AG10803 (cell line): ENCODE measurements at places on chromosomes 4 and X.
A peak's percentile ranks its signal among the peaks of the same experiment; 100 is the strongest.

GRCh38 chr4:73223258-73223650 is 35.3 kb downstream of the ANKRD17 start:
- DNase-seq = no peak

GRCh38 chr4:124437853-124438495 is 274.6 kb downstream of the ANKRD50 start:
- no peak for DNase-seq

DNA sequence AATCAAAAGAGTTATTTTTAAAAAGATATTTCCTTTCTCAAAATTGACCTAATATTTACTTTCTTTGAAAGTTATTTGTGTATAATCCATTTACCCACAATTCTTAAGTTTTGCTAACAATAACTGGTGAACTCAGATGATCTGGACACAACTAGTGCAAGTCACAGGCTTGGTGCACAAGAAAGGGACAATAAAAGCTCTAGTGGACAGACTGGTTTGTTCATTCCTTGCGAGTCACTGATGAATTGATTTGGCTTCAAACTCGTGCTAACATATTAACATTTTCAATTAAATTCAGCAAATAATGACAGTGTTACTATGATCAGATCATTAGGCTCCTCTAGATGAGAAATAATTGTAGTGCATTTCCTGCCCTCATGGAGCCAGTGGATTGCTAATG is 169.2 kb downstream of the BMPR1B start:
- DNase-seq = no peak

DNA sequence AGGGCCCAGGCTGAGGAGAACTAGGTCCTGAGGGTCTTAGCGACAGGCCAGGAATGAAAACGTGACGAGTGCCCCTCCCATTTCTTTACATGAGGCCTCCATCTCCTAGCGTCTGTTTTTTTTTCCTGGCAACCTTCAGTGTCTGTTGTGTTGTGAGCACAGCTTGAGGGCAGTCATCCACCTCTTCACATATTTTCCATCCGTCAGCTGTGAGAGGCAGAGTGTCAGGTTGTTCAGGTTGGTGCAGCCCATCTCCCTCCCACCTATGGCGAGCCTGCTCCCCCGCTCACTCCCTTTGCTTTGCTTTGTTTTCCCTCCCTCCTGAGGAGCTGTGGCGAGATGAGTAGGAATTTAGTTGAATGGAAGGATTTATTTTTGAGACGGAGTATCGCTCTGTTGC is 51.7 kb upstream of the CHRNA9 start:
- no peak for DNase-seq

DNA sequence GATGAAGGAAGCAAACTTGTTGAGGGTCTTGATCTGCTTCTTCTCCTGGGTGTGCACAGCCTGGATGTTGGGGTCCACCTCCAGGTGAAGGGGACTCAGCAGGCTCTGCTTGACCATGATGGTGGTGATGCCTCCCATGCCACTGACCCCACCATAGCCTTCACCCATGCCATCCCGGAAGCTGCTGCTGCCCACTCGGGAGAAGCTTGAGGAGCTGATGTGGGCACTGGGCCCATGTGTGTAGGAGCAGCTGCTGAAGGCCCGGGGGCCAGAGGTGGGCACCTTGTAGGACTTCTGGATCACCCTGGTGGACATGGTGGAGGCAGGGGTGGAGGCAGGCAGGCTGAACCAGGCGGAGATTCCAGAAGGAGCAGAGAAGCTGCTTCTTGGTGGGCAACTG is 432.7 kb upstream of the DIPK2B start:
- DNase-seq = no peak

DNA sequence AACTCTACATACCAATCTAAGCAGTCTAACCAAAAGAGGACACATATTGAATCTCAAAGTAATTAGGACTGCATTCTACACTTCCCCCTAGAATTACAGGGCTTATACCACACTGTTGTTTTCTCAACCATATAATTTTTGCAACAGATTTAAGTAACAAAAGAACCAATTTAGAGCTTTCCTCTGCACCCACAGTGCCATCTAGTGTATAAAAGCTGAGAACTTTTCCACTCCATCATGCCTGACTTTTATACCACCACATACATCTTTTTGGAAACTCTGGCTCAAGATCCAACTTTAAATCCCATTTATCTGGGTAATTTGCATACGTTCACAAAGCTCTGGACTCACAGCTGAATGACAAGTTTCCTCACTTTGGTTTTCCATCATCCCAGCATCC is 99.5 kb downstream of the EFHC2 start:
- DNase-seq = peak; percentile 22
